ENCODE measurements at places on chromosomes 13 and 19.

DNA sequence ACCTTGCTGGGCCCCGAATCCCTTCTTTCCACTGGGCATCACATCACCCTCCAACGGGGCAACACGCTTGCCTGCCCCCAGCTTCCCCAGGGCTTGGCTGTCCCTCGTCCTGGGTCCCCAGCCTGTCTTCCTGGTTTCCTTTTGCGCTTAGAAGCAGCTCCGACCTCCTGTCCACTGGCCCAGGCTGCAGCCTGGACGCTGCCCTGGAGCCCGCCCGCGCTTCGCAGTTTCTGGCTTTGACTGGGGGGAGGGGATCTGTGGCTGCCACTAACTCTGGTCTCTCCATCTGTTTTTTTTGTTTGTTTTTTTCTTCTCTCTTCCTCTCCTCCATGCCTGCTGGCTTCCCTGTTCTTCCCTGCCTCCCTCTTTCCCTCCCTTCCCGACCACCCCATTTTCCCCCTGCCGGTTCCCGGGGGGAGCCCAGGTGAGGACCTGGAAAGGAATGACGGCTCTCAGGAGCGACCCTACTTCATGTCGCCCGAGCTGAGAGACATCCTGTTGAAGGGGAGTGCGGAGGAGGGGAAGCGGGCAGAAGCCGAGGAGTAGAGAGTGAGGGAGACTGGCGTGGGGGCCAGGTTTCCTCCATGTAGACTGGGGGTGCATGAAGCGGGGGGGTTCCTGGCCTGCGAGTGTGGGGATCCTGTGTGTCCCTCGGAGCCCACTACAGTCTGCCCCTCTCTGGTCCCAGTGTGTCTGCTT lies 11.5 kb upstream of the ILF3 start:
- DNase-seq = no peak

- no peak for DNase-seq
These were observed 7.7 kb upstream of the GPR18 start for GRCh38 chr13:99265821-99266426.

GRCh38 chr19:10091895-10092641 lies 6.0 kb downstream of the SHFL start:
- DNase-seq = no peak

DNA sequence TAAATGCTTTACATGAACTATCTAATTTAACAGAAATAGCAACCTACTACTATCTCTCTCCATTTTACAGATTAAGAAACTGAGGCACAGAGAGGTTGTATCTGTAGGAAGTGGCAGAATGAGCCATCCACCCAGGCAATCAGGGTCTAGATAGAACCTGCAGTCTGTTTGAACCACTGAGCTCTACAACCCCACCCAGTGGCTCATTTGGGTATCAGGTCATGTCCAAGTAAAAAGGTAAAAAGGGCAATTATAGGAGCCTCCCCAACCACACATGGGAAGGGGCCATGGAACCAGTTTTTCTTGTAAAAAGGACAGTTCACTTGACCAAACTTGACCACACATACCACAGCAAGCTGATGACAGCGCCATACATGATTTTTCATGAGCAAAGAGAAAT lies 92.9 kb upstream of the SGCG start:
- DNase-seq = no peak

DNA sequence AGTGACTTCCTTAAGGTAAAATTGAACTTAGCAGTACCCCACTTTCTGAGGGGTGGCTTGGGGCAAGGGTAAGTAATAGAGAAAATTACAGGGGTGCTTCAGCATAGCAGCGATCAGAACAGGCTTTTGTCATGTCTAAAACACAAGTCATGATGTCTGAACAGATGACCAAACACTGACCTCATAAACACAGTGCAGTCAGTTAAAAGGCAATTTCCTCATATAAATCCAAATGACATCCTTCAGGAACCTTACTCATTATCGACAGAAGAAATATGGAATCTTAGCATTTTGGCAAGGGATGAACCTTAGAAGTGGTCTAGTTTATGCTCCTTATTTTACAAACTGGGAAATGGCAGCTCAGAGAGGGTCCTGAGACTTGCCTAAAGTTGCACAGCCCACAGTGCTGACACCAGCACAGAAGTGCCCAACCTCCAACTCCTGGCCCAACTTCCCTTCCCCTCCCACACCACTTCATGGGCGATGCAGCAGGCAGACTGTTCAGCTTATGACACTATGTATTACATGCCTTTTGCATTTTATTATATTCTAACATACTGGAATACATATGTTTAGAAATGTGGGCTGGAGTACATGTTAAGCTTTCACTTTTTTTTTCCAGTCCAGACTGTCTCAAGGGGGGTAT lies 3.6 kb downstream of the GJA3 start:
- no peak for DNase-seq

DNA sequence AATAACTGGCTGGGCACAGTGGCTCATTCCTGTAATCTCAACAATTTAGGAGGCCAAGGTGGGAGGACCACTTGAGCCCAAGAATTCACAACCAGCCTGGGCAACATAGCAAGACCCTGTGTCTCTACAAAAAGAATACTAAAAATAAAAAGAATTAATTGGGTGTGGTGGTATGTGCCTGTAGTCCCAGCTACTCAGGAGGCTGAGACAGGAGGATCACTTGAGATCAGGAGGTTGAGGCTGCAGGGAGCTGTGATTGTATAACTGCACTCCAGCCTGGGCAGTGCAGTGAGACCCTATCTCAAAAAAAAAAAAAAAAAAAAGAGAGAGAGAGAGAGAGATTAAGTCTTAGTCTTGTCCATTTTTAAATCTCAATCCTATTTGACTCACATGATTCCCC lies 35.6 kb upstream of the SERPINE3 start:
- no peak for DNase-seq

- DNase-seq = no peak
These were observed 457.7 kb upstream of the SPRY2 start for GRCh38 chr13:80798576-80799133.

- no peak for DNase-seq
These were observed 11.1 kb downstream of the NCLN start for GRCh38 chr19:3196933-3197205.

GRCh38 chr19:19260417-19261214 lies 12.5 kb downstream of the TM6SF2 start:
- no peak for DNase-seq

- DNase-seq = no peak
These were observed 11.2 kb downstream of the AP3D1 start for GRCh38 chr19:2140138-2140569.

GRCh38 chr13:37087486-37087885 lies 18.0 kb downstream of the CSNK1A1L start:
- DNase-seq = no peak

- DNase-seq = no peak
These were observed 49.3 kb downstream of the VAV1 start for GRCh38 chr19:6821639-6822310.

DNA sequence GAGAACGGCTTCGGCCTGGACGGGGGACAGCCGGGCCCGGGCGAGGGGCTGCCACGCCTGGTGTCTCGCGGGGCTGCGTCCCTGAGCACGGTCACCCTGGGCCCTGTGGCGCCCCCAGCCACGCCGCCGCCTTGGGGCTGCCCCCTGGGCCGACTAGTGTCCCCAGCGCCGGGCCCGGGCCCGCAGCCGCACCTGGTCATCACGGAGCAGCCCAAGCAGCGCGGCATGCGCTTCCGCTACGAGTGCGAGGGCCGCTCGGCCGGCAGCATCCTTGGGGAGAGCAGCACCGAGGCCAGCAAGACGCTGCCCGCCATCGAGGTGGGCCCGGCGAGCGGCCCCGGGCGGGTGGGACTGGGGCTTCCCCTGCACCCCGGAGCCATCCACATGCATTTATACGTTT lies 10.7 kb downstream of the RELB start:
- DNase-seq = no peak

GRCh38 chr13:77397636-77398035 lies 70.7 kb upstream of the MYCBP2 start:
- no peak for DNase-seq

DNA sequence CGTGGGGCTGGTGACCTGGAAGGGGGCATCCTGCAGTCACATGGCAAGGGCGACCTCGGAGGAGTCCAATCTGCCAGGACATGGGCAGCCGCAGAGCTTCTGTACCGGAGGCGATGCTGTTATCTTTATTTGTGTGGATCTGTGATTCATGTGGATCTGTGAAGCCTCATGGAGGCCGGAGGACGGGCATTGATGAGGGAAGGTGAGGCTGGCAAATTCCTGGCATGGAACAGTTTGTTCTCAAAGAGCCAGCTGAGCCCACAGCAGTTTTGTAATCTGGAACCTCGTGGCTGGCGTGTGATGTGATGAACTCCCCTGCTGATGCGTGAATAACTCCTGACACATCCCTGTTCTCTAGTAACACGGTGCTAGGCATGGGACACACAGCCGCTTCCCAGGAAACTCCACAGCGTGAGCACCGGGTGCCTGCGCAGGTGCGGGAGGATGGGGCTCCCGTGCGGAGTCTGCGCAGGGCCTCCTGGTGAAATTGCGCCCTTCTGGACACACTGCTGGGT lies 40.4 kb downstream of the ATP11A start:
- DNase-seq = no peak

DNA sequence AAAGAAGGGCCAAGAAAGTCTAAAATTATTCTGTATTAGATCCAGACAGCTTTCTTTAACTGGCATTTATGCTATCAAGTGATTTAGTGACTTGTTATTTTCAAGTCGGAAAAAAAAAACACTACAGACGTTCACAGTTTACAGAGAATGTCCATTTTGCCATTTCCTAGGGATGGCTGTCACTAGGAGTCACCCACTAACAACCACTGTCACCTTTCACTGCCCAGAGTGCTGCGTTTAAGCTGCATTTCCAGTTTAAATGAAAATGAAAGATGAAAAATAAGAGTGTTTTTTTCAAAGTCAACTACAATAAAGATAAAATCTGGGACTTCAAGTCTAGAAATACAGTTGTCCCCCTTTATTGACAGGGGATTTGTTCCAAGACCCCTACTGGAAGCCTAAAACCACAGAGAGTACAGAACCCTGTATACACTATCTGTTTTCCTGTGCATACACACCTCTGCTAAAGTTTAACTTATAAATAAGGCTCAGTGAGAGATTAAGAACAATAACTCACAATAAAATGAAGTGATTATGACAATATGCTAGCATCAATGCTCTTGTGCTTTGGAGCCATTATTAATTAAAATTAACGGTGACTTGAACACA lies 112.5 kb downstream of the SACS start:
- no peak for DNase-seq

GRCh38 chr19:30254158-30254557 lies 118.0 kb upstream of the ZNF536 start:
- DNase-seq = no peak

DNA sequence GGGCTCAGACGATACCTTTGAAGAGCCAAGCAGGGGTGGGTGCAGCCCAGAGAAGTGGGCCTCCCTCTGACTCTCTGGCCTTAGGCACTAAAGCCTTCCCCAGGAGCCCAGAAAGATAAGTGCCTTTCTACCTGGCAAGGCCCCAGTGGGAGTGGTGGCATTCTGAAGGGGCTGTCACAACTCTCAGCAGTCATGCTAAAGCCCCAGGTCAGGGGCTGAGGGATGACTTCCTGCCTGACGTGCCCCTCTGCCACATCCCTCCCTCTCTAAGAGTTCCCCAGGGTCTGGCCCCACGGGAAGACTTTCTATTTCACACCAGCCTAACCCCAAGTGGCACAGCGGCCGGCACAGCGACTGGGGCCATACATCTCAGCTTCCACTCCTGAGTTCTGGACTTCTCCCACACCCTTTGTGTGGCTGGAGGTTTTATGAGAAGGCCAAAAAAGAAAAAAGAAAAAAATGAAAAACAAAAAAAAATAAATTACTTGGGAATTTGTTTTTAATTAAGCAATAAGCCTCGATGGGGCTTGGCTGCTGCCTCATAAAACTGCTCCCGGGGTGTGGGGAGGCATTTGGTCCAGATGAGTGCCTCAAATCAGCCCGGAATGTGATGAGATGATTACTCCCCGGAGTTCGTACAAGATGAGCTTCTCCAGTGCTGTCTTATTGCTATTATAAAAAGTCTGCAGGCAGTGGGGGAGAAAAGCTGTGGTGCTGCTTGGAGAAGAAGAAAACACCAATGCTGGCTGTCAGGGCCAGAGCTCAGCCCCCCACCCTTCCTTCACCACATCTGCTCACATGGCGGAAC lies 28.5 kb upstream of the PLEKHF1 start:
- DNase-seq = no peak

- no peak for DNase-seq
These were observed 8.5 kb upstream of the CERS1 start for GRCh38 chr19:18904334-18905057.

DNA sequence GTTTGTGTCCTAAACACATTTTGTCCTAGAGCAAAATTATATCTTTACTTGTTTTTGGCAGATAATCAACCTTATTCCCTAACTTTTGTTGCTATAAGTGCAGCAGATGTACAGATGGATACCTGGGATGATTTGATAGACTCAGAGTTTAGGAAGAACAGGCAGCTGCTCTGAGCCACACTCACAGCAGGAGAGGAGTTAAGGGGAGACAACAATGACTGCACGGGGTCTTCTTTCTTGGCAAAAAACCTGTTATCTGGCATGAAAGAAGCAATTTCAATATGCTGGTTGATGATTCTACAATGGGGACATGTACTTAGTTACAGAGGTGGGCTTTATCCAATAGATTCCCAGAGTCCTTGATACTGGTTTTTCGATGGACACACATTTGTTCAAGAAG lies 258.9 kb upstream of the PCDH9 start:
- DNase-seq = no peak

DNA sequence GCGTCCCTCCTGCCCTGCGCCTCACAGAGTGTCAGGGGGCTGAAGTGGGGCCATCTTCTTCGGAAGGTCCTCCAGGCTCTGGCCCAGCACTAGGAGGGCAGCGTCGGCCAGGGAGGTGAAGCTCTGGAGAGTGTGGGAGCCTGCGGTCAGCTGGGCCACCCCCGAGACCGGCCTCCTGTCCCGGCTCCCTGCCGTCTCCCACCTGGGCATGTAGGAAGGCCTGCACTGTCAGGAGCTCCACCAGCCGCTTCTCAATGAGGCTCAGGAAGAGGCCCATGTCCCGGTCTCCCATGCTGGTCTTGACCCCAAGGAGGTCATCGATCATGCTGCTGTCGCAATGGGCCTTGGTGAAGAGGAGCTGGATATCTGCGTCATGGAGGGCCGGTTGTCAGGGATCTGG lies 27.4 kb upstream of the EMP3 start:
- DNase-seq = no peak

DNA sequence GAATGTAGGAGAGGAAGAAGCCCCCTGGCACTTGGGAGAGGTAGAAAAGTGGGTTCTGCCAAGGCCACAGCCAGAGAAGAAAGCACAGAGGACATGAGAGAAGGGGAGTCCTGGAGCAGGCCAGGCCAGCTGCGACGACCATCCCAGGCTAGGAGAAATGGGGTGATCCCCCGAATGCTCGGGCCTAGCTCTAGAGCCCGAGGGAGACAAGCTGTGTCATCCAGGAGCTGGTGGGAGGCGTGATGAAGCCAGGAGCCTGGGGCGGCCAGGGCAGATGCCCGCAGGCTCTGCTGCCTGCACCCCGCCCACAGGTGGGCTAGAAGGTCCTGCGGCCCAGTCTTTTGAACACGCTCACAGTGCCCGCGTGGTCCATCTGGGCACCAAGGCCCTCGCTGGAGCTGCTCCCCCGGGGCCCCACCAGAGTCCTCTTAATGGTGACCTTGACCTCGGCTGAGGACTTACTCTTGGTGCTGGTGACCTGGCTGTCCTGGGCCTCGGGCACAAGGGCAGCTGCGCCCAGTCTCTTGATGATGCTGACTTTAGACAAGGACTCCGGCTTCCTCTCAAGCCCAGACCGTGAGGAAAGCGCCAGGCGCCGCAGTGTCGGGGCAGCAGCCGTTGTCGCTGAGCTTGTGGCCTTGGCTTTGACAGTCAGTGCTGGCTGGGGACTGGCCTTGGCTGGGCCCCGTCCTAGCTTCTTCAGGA lies 26.5 kb downstream of the C19orf47 start:
- DNase-seq = no peak

Data from stimulated activated CD8-positive, alpha-beta memory T cell treated with anti-CD3 and anti-CD28 coated beads, Interleukin-7, amount 100 ng/mL, for 1 hour (primary cell).